ENCODE measurements at places on chromosomes 7 and 10.

DNA sequence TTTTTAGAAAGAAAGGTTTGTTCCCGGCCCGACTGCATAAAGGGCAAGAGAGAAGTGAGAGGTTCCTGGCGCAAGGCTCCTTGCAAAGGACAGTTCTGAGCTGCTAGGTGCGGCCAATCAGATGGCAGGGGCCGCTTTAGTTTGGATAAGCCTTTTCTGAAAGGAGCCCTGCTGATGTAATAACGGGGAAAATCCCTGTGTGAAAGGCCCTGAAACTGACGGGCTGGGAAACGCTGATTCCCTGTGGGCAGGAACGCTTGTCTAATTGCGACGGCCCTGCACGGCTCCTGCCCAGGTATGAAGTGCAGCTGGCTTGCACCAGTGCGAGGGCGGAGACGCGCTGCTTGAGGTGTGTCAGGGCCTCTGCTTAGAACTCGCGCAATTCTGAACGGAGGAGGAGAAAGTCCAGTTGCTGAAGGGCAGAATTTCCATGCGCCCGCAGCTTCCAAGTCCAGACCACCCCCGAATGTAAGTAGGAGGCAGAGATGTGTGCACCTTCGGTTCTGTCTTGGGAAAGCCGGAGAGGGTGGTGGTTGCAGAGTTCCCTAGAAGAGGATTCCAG, 30.5 kb downstream of the TACC2 start:
- DNase-seq: no peak

GRCh38 chr7:87404674-87405073, 59.2 kb downstream of the CROT start:
- DNase-seq: no peak

GRCh38 chr7:154931906-154932305, 71.0 kb downstream of the PAXIP1 start:
- DNase-seq: no peak

GRCh38 chr10:2920637-2921036, 146.7 kb upstream of the PFKP start:
- no peak for DNase-seq

GRCh38 chr7:110386913-110387312, 704.0 kb upstream of the LRRN3 start:
- no peak for DNase-seq

DNA sequence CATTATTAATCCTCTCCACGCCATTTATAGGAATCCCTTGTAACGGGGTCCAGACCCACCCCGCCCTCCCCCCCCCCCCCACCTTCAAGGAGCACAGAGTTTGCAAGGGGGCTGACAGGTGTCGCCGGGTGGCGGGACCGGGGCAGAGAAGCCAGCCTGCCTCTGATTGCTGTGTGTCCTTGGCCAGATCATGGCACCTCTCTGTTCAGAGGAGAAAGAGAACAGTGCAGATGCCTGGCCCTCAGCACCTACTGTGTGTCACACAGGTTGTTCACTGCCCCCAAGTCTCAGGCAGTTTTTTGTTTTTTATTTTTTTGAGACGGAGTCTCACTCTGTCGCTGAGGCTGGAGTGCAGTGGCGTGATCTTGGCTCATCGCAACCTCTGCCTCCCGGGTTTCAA, 5.4 kb upstream of the MICALL2 start:
- DNase-seq: no peak
